ENCODE measurements at places on chromosomes 5 and 9.

GRCh38 chr9:127563579-127563978 is 48.5 kb upstream of the STXBP1 start:
- no peak for DNase-seq

DNA sequence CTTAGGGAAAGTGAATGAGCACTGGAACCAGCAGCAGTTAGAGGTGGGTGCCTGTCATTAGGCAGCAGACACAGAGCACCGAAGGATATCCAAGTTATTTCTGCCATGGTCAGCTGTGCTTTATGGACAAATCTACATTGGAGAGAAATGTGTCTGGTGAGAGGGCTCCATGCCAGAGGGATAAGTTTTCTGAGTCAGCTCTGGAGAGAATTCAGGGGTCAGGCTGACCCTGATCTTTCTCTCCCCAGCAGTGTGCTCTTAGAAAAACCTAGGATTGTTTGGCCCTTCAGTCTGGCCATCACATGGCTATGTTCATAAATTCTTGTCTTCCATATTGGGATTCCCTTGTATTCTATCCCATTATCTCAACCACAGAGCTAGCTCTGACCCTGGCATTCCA is 8.9 kb upstream of the IL17B start:
- no peak for DNase-seq

DNA sequence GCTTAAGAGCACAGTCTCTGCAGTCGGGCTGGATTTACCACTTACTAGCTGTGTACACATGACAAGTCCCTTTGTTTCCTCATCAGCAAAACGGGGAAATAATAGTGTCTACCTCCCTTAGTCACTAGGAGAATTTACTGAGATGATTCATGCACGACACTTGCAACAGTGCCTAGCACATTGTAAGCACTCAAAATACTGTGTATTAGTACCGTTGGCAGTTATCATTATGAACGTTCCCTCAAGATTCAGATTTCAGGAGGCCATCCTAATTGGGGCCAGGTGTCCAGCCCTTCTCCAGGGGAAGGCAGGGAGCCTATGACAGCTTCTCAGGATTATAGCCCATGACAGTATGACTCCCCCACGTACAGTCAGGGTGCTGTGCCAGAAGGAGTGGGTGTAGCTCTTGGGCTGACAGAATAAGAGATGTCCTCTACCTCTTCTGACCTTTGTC is 164.3 kb downstream of the DOCK2 start:
- DNase-seq, result no peak

DNA sequence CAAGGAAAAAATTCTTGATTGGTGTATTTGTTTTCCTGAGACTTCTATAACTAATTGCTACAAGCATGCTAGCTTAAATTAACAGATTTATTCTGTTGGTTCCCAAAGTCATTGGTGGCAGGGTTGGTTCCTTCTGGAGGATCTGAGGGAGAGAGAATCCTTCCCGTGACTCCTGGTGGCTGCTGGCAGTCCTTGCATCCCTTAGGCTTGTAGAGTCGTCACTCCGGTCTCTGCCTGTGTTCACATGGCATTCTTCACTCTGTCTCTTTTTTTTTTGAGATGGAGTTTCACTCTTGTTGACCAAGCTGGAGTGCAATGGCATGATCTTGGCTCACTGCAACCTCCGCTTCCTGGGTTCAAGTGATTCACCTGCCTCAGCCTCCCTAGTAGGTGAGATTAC is 5.3 kb downstream of the CDK9 start:
- DNase-seq, result no peak

DNA sequence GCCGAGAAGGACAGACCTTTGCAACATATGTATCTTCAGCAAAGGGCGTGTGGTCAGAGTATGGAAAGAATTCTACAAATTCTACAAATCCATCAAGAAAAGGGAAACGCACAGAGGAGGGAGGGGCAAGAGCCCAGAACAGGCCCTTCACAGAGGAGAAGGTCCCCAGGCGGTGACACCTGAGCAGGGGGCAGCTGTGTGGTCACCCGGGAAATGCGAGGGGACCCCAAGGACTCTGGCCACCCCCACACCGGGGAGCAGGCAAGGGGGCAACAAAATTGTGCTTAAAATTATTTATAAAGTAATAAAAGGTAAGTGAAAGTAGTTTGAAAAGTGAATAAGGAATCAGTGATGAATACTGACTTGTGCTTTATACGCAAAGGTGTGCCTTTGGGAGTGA is 17.6 kb downstream of the NACC2 start:
- DNase-seq, result no peak
